Uterus (tissue), 4 donors: ENCODE measurements at places on chromosomes 4 and X. TPM values are rescaled to one million over a fixed set of nuclear protein-coding genes. Genes with fewer than 3 reads are reported as not detected.

GRCh38 chr4:165844161-165844560 is 28.9 kb upstream of the TLL1 start:
- no peaks in the 10 kb centered on the region for H3K4me1 ChIP-seq
- no peaks in the 10 kb centered on the region for H3K36me3 ChIP-seq
- DNase-seq: no peak
- no peak overlapping the region for H3K27ac ChIP-seq
- no peaks in the 10 kb centered on the region for H3K27me3 ChIP-seq

GRCh38 chr4:42904986-42905385 is 12.5 kb downstream of the GRXCR1 start:
- no peaks in the 10 kb centered on the region for H3K36me3 ChIP-seq
- H3K4me1 ChIP-seq: no peaks in the 10 kb centered on the region
- no peak overlapping the region for H3K27ac ChIP-seq
- H3K27me3 ChIP-seq: no peaks in the 10 kb centered on the region
- H3K4me3 ChIP-seq: no peak overlapping the region

Gene ADGRG2
- 18.7 TPM for total RNA-seq

DNA sequence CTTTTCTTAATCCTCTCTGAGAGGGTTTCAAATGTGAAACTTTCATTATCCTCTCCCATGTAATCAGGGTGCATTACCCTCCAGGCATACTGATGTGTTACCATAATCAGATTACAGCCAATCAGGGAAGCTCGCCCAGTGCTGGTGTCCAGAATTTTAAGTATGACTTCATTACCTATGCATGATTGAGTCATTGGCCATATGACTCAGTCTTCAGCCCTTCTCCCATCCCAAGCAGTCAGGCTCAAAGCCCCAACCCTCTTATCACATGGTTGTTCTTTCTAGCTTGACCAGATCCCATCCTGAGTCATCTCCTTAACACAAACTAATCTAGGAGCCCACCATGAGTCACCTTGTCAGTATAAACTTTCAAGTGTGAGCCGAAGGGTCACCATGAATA is 1668.1 kb upstream of the AGA start:
- no peaks in the 10 kb centered on the region for H3K36me3 ChIP-seq
- H3K27me3 ChIP-seq: no peaks in the 10 kb centered on the region
- H3K27ac ChIP-seq: no peak overlapping the region
- no peaks in the 10 kb centered on the region for H3K4me1 ChIP-seq

DNA sequence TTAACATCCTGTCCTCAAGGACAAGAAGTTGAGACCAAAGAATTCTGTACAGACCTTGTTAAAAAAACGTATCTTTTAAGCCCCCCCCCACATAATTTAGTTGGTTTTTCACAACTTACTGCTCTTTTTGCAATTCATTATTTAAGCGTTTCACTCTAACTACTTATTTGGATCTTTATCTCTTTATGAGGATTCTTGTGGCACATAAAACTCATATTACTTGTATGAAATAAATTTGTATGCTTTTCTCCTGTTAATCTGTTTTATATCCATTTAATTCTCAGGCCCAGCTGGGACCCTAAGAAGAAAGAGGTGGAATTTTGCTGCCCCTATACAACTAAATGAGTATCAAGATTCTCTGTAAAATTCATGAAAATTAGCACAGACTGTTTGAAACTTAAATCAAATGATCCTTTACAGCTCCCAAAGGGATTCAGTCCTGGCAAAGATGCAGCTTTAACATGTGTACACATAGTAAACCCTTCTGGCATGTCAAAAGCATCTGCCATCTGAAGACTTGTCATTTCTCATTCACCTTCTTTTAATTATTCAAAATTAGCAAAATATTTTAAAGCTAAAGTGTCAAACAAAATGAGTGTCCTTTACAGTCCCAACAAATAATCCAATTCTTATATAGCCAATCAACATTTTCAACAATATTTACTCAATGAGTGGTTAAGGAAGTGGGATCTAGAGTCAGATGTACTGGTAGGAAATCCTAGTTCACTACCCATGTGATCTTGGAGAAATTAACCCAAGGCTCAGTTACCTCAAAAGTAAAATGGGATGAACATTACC is 17.7 kb downstream of the ARAP2 start:
- no peak overlapping the region for H3K4me3 ChIP-seq
- H3K4me1 ChIP-seq: no peaks in the 10 kb centered on the region
- H3K36me3 ChIP-seq: no peaks in the 10 kb centered on the region

- no peaks in the 10 kb centered on the region for H3K27me3 ChIP-seq
- DNase-seq: no peak
- H3K4me3 ChIP-seq: no peak overlapping the region
- H3K36me3 ChIP-seq: no peaks in the 10 kb centered on the region
- no peaks in the 10 kb centered on the region for H3K4me1 ChIP-seq
- no peak overlapping the region for H3K27ac ChIP-seq
Measured at GRCh38 chrX:95505721-95506120, 1178.9 kb upstream of the DIAPH2 start.

DNA sequence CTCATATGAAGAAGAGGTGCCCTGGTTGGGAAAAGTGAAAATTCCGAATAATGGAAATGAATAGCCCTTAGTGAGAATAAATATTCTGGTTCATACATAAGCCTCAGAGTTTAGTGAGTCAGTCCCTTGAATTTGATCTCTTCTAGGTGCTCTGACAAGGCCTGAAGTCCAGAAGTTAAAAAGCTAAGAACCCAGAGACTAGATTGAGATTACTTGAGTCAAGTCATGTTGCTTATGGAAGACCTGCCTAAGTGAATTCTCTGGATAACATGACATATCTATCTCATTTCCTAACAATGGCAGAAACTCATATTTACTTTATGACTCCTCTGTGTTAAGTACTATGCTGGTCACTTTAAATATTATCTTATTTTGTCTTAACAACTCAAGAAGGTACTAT is 10.5 kb upstream of the PRSS48 start:
- H3K4me1 ChIP-seq: no peaks in the 10 kb centered on the region
- H3K27ac ChIP-seq: no peak overlapping the region
- DNase-seq: no peak
- no peak overlapping the region for H3K4me3 ChIP-seq
- H3K27me3 ChIP-seq: no peaks in the 10 kb centered on the region

DNA sequence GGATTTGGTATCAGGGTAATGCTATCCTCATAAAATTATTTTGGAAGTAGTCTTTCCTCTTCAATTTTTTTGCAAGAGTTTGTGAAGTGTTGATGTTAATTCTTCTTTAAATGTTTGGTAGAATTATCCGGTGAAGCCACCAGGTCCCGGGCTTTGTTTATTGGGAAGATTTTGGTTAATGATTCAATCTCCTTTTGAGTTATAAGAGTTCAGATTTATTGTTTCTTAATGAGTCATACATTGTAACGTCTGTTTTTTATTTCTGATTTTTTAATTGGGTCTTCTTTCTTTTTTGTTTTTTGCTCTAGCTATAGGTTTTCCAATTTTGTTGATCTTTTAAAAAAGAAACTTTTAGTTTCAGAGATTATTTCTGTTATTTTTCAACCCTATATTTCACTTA is 412.3 kb downstream of the PDGFC start:
- H3K27me3 ChIP-seq: no peaks in the 10 kb centered on the region
- peak overlapping the region; percentile 76 for H3K27ac ChIP-seq
- H3K36me3 ChIP-seq: no peaks in the 10 kb centered on the region
- no peak for DNase-seq
- no peaks in the 10 kb centered on the region for H3K4me1 ChIP-seq

GRCh38 chr4:142607976-142608375 is 238.1 kb downstream of the INPP4B start:
- no peaks in the 10 kb centered on the region for H3K36me3 ChIP-seq
- H3K4me1 ChIP-seq: no peaks in the 10 kb centered on the region
- no peaks in the 10 kb centered on the region for H3K27me3 ChIP-seq
- no peak overlapping the region for H3K4me3 ChIP-seq

GRCh38 chr4:44662623-44663005 is 11.2 kb upstream of the YIPF7 start:
- H3K4me1 ChIP-seq: no peaks in the 10 kb centered on the region
- no peaks in the 10 kb centered on the region for H3K36me3 ChIP-seq
- no peak overlapping the region for H3K27ac ChIP-seq
- H3K27me3 ChIP-seq: no peaks in the 10 kb centered on the region

Gene SAGE1
- not detected for total RNA-seq

DNA sequence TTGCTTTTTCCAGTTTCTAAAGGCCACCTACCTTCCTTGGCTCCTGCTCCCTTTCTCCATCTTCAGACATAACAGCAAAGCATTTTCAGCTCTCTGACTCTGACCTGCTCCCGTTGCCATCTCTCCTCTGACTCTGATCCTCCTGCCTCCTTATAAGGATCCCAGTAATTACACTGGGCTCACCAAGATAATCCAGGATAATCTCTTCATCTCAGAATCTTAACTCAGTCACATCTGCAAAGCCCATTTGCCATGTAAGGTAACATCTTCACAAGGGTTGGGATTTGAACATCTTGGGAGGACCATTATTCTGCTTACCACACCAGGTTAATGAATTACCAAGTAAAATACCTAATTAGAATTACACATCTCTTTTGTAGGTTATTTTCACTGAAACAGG is 41.3 kb upstream of the MAGED1 start:
- no peak overlapping the region for H3K4me3 ChIP-seq
- H3K27ac ChIP-seq: no peak overlapping the region
- no peak for DNase-seq
- no peaks in the 10 kb centered on the region for H3K4me1 ChIP-seq
- no peaks in the 10 kb centered on the region for H3K36me3 ChIP-seq
- H3K27me3 ChIP-seq: no peaks in the 10 kb centered on the region

DNA sequence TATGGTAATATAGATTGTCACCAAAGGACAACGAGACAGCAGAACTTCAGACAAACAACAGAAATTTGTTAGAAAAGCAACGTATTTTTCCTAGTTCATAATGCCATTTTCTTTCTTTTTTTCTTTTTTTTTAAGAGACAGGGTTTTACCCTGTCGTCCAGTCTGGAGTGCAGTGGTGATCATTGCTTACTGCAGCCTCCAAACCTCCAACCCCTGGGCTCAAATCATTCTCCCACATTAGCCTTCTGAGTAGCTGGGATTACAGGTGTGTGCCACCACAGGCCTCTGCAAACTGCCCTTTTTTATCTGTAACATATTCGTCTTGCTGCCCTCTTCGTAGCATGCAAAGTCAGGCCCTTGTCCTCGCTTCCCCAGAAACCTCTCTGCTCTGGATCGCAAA is 116.5 kb upstream of the PDLIM3 start:
- H3K4me3 ChIP-seq: no peak overlapping the region
- H3K4me1 ChIP-seq: no peaks in the 10 kb centered on the region
- no peaks in the 10 kb centered on the region for H3K36me3 ChIP-seq
- DNase-seq: no peak
- no peaks in the 10 kb centered on the region for H3K27me3 ChIP-seq
- no peak overlapping the region for H3K27ac ChIP-seq

DNA sequence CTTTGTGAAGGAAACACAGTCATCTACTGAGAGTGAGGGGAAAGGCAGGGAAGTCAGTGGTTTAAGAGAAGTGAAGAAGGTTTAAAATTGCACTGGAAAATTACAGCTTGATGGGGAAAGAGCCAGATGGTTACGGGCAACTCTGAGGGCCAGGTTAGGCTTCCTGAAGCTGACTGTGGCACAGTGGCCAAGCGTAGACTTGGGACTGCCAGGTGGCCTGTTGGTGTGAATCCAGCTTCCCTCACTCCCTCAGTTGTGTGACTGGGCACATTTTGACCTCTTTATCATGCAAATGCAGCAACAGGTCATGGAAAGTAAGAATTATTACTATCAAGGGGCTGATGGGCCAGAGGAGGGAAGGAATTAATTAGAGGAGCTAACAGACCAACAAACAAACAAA is 390.1 kb downstream of the UNC5C start:
- H3K4me3 ChIP-seq: no peak overlapping the region
- H3K36me3 ChIP-seq: no peaks in the 10 kb centered on the region
- no peaks in the 10 kb centered on the region for H3K27me3 ChIP-seq
- DNase-seq: no peak
- no peaks in the 10 kb centered on the region for H3K4me1 ChIP-seq
- no peak overlapping the region for H3K27ac ChIP-seq

DNA sequence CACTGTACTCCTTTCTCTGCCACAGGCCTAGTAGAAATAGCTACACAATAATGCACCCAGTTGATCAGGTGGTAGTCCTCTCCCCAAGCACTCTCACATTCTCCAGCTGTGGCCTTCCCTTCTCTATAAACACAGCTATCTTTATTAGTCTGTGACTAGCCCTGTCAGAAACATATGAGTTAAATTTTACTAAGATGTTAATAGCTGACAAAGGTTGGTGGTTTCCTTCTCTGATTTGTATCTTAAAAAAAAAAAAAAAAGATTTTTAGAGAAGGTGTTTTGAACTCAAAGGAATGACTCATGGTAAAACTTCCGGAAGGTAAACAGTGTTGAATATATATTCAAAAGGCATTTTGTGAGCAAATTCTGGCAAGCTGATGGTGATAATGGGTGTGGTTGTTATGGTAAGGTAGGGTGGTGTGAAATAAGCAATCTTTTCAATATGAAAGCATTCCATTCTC is 327.4 kb downstream of the PPP3CA start:
- H3K4me3 ChIP-seq: no peak overlapping the region
- H3K4me1 ChIP-seq: no peaks in the 10 kb centered on the region
- H3K27ac ChIP-seq: no peak overlapping the region
- no peaks in the 10 kb centered on the region for H3K27me3 ChIP-seq
- no peaks in the 10 kb centered on the region for H3K36me3 ChIP-seq

DNA sequence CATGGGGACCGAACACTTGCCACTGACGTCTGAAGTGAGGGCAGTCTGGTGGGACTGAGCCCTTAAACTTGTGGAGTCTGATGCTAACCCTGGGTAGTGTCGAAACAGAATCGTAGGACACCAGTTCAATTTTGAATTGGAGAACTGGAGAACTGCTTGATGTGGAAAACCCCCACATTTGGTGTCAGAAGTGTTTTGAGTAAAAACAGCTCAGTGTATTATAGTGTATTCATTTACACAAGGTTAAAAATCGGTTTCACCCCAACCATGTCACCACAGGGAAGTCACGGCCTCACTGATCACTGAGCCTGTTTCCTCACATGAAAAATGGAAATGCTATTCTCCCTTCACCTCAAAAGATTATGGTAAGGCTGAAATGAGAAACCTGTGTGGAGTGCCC is 21.9 kb downstream of the PIN4 start:
- no peak for DNase-seq
- no peaks in the 10 kb centered on the region for H3K27me3 ChIP-seq
- H3K4me1 ChIP-seq: no peaks in the 10 kb centered on the region
- H3K4me3 ChIP-seq: no peak overlapping the region

DNA sequence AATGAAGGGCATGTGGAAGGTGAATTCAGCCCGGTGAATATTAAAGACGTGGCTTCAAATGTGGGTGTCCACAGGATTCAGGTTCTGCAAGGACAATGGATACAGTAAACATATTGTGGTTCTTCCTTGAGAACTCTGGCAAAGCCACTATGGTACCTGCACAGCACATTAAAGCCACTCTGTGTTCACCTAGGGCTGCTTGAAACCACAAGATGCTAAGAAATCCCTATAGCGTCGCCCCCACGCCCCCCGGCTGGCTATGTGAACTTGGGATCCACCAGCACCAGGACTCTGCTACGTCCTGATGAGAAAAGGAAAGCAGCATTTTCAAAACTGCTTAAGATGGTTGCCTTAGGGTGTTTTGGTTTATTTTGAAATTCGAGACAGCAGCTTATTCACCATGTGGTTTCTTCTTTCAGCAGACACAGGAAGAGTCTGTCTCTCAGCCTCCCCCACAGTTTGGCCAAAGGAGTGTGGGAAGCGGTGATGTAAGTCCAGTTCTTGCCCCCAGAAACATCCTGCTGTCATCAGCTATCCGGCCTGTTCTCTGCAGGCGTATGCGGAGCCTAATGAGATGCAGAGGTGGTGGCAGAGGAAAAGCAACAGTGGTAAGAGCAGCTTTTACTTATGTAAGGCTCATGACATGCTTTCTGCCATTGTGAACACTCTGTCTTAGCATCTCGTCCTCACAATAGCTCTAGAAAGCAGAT is 111.5 kb downstream of the AFAP1 start:
- DNase-seq: peak; percentile 95
- no peaks in the 10 kb centered on the region for H3K4me1 ChIP-seq
- H3K27me3 ChIP-seq: no peaks in the 10 kb centered on the region
- H3K4me3 ChIP-seq: no peak overlapping the region
- no peaks in the 10 kb centered on the region for H3K36me3 ChIP-seq
